ENCODE measurements at places on chromosomes 2 and 18.

DNA sequence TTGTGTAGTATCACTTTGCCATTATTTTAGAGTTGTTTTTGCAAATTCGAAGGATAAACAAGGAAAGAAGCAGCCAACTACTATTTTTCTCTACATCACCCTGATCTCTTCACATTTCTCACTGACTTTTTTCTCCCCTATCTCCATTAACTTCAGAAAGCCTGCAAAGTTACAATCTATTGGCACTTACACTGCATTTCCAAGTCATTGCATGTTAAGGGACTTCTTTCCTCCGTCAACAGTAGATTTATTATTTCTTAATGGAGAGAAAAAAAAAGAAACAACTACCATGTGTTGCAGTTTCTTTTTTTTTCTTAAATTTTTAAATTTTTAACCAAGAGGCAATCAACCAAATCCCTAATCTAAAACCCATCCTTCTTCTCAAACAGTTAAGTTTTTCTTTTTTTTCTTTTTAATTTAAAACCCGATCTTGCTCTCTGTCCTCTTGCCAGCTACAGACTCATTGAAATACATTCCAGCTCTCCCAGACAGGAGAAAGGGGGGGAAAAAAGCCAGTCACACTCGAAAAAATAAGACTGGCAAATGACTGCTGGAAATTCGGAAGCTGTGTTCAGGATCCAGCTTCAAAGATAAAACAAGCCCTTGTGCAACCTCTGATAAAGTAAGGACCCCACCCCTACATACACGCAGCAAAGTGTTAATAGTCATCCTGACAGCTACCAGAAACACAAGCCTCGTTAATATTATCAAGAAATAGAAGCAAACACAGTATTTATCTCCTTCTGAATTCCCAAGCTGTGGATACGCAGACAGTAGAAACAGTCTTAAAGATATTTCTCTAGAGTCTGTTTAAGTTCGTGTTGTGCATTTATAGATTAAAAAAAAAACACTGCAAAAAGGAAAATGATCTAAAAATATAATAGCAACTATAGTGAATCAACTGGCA lies 1.3 kb downstream of the LRRTM4 start:
- DNase-seq: no peak

- no peak for DNase-seq
Measured at GRCh38 chr2:54956111-54956627, 94.1 kb downstream of the RTN4 start.

GRCh38 chr18:9150121-9150520 lies 13.5 kb downstream of the ANKRD12 start:
- no peak for DNase-seq

DNA sequence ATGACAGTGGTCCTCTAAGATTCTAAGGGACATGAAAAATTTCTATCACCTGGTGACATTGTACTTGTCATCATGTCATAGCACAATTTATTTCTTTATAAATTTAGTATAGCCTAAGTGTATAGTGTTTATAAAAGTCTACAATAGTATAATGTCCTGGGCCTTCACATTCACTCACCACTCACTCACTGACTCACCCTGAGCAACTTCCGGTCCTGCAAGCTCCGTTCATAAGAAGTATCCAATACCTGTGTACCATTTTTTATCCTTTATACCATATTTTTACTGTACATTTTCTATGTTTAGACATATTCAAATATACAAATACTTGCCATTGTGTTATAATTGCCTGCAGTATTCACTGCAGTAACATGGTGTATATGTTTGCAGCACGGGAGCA lies 72.8 kb upstream of the DSEL start:
- no peak for DNase-seq

DNA sequence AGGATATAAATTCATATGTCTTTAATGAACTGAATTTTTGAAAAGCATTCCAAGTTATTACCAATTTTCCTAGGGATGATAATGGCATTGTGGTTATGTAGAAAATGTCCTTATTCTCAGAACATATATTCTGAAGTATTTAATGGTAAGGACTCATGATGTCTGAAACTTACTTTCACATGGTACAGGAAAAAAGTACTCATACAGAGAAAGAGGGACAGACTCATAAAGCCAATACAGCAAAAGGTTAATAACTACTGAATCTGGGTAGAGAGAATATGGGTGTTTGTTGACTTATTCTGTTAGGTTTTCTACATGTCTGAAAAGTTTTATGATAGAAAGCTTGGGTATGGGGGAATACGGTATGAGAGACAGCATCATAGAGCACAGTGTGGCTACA lies 84.3 kb upstream of the SERTAD2 start:
- no peak for DNase-seq

DNA sequence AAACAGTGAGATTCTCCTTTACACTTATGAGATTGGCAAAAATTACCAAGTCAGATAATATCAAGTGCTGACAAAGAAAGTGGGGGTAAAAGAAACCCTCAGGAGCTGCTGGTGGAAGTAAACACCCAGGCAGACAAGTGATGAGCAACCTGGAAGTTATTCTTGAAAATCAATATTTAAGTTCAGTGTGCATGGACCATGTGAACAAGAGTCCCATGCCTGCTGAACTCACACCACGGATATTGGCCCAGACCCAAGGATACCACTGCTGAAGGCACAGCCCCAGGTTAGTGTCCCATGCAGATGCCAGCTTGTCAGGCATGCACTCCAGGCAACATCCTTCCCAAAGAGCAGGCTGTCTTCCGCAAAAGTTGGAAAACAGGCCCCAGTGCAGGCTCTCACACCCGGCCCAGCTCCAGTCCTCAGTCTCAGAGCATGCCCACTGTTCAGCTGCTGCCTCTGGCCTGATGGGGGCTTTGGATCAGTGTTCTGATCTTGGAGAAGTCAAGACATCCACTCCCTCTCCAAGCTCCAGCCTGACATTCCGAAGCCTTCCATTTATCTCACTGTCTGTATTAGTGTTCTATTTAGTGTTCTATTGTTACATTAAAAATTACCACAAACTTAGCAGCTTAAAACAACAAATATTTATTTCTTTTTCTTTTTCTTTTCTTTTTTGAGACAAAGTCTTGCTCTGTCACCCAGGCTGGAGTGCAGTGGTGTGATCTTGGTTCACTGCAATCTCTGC lies 70.0 kb downstream of the HS1BP3 start:
- DNase-seq: no peak

DNA sequence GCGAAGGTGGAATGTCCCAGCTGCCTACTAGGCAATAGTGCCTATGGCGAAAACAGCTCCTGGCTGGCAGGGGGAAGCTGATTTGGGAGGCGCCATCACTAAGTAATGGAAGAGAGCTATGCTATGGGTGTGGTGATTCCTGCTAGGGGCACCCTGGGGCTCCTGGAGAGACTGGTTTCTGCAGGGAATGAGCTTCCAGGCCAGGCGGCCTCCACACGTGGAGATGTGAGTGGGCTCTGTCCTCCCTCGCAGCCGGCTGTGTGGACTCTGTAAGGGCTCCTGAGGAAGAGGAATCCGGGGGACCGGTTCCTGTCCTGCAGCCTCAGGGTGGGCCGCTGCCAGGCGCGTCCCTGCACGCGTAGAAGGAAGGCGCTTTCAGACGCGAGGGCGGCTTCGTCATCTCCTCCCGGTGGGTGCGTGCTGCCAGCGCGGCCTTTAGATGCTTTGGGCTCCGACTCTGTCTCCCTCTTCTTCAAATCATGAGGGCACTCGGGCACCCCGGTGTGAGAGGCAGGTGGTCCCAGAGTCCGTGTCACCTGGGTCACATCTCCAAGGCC lies 55.5 kb upstream of the ANKRD62 start:
- DNase-seq: peak; percentile 41

DNA sequence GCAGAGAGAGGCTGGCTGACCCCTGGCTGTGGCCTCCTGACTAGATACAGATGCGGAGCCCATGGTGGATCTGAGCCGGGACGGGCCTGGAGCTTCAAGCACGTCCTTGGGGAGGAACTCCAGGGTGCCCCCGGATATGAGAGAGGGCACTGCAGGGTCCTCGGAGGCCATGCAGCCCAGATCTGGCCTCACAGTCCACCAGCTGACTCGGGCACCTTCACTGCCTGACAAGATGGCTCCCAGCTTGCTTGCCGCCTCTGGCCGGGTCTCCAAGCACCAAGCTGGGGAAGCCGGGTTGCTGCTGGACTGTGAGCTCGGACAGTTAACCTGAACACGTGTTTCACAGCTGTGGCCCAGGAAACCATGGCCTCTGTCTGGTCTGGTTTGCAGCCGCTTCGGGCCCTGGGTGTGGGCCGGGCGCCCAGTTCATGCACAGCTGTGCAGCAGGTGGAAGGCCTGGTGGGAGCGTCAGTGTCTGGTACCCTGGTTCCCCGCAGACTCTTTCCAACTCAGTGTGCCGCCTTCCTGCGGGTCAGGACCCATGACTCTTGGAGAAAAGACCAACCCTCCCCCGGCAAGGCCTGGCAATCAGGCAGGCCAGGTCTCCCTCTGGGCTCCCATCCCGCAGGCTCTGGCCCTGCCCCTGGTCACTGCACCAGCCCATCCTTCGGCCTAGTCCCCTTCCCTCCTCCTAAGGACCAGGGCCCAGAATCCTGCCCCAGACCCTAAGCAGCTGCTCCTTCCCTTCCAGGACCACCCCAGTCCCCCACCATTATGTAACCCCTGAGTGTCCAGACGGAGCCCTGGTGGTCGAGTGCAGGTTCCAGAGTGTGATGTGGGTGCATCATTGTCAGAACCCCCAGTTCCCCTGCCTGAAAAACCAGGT lies 74.6 kb upstream of the OTOS start:
- no peak for DNase-seq

GRCh38 chr2:5617358-5617757 lies 74.8 kb upstream of the SOX11 start:
- no peak for DNase-seq

- no peak for DNase-seq
Measured at GRCh38 chr2:1559589-1560175, 146.4 kb downstream of the TPO start.

DNA sequence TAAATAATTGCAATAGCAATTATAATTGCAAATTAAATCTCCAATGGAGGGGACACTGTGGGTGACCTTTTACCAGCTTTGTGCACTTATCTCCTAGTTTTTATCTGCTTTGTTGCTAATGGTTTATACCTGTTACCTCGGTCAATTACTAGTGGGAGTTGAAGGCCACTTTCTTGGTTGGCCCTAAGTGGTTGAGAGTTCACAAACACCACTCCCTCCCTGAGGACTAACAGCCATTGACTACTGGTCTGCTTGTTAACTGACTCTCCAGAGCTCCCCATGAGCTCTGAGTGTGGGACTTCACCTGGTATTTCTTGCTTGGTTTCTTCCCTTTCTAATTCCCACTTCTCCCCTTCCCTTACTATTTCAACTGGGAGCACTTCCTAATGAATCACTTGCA lies 27.2 kb downstream of the SERPINE2 start:
- no peak for DNase-seq

- no peak for DNase-seq
Measured at GRCh38 chr2:206323486-206323885, 49.0 kb downstream of the ZDBF2 start.

GRCh38 chr2:118687698-118688097 lies 159.8 kb downstream of the EN1 start:
- DNase-seq: no peak

- DNase-seq: no peak
Measured at GRCh38 chr2:146820672-146821071, 1024.2 kb upstream of the ACVR2A start.

DNA sequence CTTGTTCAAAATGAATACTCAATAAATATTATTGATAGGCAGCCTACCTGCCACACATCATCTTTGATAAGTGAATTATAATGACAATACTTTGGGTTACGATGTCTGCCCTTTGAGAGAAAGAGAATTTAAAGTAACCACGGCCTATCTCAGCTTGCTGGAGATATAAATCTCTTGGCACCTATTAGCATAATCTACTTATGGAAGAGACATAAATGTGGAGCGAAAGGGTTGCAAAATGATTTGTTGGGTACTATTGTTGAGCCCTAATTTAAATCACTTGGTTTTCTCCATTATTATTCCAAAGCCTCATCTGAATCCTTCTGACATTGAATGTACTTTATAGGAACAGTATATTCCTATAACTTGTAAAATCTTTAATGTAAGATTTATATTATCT lies 520.1 kb downstream of the DPP10 start:
- no peak for DNase-seq

- no peak for DNase-seq
Measured at GRCh38 chr18:44358402-44358801, 322.3 kb upstream of the SETBP1 start.

DNA sequence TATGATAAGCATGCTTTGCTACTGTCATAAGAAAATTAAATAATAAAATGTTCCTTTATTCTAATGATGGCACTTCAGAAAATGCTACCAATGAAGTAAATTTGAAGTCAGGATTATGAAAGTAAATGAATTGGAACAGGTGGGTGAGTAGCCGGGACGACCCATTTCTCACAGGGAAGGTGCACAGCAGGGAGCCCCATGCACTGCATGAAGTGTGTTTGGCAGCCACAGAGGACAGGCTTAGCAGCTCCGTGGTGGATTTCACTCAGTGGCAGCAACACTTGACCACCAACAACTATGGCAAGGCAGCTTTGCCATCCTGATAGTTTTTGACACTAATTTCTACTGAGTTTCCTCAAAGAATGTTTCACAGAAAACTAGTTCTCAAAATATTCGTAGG lies 146.3 kb downstream of the ATL2 start:
- DNase-seq: no peak

- no peak for DNase-seq
Measured at GRCh38 chr18:64287926-64288325, 139.0 kb upstream of the LINC00305 start.

GRCh38 chr2:194750926-194751325 lies 906.1 kb upstream of the SLC39A10 start:
- no peak for DNase-seq

DNA sequence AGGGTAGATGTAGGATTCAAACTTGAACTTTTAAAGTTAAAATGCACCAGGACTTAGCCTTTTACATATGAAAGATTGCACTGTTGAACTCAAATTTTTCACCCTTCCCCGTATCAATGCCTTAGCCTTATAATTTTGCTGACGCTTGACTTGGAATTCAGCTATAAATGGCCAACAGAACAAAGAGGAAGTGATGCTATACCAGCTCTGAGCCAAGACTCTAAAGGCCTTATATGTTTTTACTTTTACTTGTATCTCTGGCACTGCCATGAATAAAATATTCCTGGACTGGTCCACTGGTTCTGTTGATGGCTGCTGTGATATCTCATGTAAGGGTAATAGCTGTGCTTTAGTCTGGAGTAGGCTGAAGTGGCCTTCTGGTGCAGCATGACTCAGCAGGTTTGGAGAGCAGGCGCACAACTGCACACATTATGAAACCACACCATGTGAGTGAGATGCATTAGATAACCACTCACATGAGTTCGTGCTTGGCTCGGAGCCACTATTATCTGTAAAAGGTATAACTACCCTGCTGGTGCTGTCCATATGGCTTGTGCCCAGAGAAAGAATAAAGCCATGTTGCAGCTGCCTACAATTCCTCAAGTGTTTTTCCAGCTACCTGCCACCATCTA lies 8.4 kb upstream of the IER3IP1 start:
- peak; percentile 14 for DNase-seq

All from activated CD4-positive, alpha-beta memory T cell treated with anti-CD3 and anti-CD28 coated beads for 36 hours (primary cell).